WTC11 (cell line): ENCODE measurements at places on chromosomes 5 and 9. TPM values are rescaled to one million over a fixed set of nuclear protein-coding genes. Genes with fewer than 3 reads are reported as not detected.
A peak's percentile ranks its signal among the peaks of the same experiment; 100 is the strongest.

- DNase-seq, result no peak
These were observed 49.9 kb upstream of the SLIT3 start for GRCh38 chr5:169350759-169351240.

DNA sequence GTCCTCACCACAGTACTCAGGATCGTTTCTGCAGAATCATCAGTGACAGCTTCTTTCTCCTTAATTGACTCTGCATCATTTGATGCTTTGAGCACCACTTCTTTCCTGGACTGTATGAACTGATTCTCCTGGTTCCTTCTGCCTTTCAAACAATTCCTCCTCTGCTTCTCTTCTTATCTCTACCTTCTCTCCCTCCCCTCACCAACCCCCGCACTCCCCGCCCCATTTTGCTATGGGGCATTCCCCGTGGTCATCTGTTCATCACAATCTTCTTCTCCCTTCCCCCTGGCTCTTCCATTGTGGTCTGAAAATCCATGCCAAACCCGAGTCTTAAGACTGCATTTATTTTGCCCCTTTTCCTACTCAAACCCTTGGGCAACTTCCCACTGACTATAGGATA is 57.9 kb downstream of the FAM78A start:
- no peak for DNase-seq

GRCh38 chr9:3398232-3398648 is 127.6 kb downstream of the RFX3 start:
- DNase-seq, result no peak

DNA sequence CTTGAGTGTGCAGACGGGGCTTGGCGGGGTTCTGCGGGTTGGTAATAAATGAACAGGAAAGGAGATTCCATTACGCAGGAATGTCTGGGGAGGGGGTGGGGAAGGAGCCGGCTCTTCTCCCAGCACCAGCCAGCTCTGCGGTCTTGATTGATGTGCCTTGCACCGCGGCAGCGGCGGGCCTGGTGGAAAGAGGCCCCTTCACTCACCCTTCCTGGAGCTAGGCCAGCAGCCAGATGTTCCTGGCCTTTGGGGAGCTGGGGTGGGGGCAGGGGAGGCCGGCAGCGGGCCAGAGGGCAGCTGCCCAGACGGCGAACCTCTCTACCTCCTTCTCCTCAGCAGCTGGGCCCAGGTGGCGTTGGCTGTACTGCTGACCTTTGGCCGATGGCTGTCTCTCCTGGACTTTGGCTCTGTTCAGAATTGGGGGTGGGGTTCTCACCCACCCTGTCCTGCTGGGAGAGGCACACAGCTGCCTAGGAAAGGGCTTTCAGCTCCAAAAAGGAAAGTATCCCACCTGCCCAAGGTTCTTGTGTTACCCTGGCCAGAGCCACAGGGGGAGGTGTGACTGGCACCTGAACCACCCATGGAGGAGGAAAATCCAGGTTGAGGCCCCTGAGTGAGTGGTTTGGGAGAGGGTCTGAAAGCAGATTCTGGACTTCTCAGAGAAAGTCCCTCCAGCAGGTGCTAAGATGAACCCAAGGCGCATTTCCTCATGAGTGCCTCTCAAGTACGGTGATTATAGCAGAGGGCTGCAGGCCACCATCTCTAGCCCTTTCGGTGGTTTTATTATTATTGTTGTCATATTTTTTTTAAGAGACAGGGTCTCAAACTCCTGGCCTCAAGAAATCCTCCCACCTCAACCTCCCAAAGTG is 58.0 kb upstream of the SYNPO start:
- no peak for DNase-seq

- DNase-seq, result no peak
These were observed 83.3 kb upstream of the ZBTB43 start for GRCh38 chr9:126721564-126721981.

DNA sequence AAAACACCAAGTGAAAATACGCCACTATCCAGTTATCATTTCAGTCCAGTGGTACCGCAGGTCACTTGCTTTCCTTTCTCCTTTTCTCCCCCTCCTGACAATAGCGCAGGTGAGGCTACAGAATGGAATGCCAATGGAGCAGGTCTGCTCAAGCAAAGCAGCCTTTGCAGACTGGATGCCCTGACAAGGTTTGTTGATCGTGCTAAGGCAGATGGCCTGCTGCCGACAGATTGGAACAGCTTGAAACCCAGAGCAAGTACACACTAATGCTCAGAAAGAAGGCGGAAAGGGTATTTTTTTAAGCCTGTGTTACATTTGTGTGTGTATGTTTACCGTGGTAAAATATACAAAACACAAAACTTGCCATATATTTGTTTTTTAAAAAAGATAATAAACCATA is 19.4 kb downstream of the SPACA9 start:
- no peak for DNase-seq

GRCh38 chr9:95834281-95834907 is 41.1 kb upstream of the ERCC6L2 start:
- no peak for DNase-seq

GRCh38 chr5:163310997-163311396 is 126.4 kb upstream of the CCNG1 start:
- DNase-seq, result no peak

GRCh38 chr5:156783092-156783491 is 67.0 kb upstream of the PPP1R2B start:
- DNase-seq, result no peak

DNA sequence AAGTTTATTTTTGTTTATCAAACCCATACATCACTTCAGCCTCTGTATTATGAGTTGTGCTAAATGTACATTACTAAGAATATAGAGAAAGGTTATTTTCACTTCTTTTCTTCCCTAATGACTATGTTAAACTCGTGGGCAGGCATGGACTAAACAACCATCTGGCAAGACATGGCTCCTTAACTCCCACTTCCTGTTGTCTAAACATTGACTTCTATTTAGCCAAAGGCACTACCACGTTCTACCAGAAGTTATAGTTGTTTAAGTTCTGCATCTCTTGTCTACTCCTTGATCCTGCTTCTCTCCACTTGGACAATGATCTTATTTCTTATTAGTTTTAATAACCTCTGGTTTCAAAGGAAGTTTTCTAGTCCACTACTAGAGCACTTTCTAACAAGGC is 136.1 kb downstream of the MACIR start:
- no peak for DNase-seq

DNA sequence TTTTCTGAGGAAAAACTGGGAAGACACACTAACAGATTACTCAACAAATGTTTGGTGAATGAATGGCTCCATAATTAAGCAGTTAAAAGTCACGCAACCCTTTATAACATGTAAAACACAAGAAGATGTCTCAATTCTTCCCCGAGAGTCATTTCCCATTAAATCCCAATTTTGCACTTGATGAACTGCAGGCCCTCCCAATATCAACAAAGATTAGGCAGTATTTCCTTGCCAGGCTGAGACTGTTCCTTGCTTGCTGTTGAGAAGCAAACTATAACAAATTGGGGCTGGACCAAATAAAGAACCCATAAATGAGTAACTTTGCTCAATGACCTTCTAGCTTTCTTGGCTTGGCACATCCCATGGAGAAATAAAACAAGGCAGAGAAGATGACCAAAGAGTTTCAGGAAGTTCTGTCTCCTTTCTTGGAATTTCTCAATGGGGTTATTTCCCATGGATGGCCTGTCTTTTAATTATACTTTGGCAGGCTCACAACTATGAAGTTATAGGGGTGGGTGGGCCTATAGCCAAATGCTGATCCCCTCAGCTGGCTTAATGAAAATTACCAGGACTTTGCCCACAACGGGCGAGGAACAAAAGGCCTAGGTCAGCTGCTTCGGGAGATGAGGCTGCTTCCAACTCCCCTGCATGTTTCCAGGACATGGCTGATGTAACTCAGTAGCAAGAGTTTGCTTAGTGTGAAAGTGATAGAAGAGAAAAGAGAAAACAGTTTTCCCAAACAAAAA is 243.1 kb upstream of the RFX3 start:
- DNase-seq, result no peak

DNA sequence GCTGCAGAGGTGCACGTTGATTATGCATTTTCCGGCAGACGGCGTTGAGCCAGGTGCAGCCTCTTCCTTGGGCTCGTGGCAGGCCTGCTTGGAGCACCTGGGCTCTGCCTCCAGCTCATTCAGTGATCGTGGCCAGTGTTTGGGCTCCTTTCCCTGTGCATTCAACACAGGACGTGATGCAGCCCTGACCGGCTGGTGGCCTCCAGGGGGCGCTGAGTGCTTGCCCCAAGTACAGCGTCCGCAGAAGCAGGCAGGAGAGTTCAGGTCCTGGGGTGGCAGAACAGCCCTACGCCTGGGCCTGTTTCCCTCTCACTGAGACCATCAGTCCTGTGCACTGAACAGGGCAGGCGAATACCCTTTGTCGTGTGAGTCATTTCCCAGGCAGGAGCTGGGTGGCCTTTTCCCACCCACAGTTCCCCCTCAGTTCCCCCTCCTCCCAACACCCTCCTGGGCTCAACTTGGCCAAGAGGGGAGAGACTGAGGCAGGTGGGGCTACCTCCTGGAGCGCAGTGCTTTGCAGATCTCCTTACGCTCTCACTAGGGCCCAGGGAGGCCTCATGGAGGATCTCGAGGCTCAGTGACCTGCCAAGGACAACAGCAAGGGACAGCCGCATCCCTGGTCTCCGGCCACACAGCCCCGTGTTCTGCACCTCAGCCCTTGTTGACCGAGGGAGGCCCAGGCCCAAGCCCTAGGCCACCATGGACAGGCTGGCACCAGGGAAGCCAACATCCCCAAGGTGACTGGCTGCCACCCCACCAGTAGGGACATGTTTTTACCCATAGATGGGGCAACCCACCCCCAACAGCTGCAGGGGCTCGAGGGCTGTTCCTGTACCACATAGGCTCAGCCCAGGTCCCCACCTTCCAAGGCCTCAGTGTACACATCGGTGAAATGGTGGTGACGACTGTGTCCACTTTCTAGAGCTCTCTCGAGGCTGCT is 52.9 kb downstream of the LRSAM1 start:
- peak; percentile 94 for DNase-seq

DNA sequence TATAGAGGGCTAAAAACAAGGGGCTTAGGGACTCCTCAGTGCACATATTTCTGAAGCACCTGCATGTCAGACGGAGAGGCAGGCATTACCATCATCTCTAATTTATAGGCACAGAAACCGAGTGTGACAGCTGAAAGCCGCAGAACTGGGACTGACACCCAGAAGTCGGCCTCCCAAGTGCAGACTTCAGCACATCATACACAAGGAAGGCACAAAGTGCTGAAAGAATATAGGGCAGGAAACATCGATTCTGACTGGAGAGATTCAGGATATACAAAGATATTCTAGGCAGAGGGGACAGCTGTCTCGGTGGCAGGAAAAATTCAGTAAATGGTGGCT is 11.2 kb downstream of the MRPS27 start:
- no peak for DNase-seq

Gene OR5C1
- not detected in 3 replicates for total RNA-seq

Gene CETN3
- total RNA-seq, result 42.2 to 49.0 TPM (median 48.5 TPM) in 3 replicates

Gene RUSC2
- 7.3 to 9.4 TPM (median 8.7 TPM) in 3 replicates for total RNA-seq

Gene TXNDC8
- not detected in 3 replicates for total RNA-seq

Gene CCT5
- 481 to 548 TPM (median 496 TPM) in 3 replicates for total RNA-seq

Gene CER1
- total RNA-seq, result 2.4 to 4.1 TPM (median 3.7 TPM) in 3 replicates

Gene NUTM2F
- 0.15 to 0.55 TPM in 2 of 3 replicates, not detected in the other for total RNA-seq

Gene IFNK
- not detected in 3 replicates for total RNA-seq
